ENCODE measurements at places on chromosomes 7 and 10.

DNA sequence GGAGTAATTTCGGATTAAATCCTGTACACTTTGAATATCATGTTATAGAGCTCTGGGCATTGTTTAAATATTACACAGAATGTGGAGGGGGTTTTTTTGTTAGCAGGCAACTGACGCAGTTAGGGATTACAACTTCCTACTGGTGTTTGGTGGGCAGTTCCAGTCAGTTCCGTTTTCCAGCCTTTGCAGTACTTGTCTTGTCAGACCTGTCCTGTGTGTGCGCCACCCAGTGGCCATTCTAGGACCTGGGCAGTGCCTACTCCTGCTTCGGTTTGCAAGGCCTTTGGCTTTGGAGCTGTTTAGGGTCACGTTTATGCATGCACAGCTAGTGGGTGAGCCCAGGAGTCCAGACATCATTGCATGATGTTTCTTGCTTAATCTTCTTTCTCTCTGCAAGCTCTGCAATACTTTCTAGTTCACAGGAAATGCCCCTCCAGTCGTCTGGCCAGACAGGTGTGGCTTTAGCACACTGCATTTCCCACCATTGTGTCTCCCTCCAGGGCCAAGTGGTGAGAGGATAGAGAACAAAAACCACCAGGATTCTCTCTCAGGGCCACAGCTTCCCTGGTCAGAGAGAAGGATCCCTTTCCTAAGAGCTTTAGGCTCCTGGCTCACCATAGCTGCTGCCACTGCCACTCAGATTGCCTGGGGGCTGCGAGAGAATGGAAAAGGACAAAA, 96.5 kb upstream of the TARP start:
- DNase-seq: peak; percentile 84

DNA sequence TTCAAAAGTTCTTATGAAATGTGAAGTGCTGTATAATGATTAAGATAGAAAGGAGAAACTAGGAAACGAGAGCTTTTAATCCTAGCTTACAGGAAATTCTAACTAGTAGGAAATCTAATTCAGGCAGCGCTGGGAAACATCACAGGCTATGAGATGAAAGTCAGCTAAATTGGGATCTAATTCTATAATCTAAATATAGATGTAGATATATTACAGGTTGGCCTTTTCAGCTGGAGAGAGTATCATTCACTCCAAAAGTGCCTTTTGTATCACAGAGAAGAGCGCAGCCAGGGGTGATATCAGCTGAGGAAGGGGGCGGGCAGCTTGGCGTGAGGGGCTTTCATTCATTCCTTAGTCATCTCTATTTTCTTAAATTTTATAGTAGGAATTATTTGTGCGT, 157.0 kb downstream of the CUX1 start:
- no peak for DNase-seq

DNA sequence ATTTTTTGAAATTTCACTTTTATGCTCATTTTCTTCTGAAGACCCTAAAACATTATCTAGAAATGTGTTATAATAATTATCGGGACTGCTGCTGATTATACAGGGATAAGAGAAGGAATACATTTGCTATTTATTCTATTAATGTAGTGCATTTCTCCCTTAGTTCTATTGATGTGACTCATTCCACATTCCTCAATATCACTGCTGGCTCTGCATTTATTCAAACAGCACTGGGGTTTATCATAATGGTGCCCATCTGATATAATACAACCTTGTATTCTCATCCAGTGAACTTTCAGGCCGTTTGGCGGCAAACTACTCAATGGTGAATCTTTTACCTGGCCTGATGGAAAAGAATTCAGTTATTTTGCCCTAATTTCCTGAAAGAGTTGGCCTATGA, 7.8 kb downstream of the KCND2 start:
- no peak for DNase-seq

- DNase-seq: no peak
These were observed 390.2 kb upstream of the COBL start for GRCh38 chr7:51706851-51707250.

DNA sequence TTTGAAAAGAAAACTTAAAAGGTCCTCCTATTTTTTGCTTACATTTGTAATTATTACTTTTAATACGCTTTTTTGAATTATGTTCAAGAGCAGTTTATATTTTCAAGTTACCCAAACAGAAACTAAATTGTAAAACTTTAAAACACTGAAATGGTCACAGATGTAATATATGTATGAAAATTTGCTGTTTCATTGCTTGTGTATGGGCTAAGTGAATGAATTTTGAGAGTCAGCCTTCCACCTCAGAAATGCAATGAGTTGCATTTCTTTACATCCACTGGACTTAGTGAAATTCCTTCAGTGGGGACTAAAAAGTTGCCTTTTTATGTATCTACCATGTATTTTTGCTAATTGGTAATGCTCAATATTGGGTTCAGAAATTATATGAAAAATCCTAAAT, 1.6 kb downstream of the VPS26A start:
- DNase-seq: peak; percentile 49

- DNase-seq: no peak
These were observed 62.9 kb upstream of the VKORC1L1 start for GRCh38 chr7:65809982-65810288.

- no peak for DNase-seq
These were observed 200.3 kb downstream of the PRPF18 start for GRCh38 chr10:13787015-13787421.

DNA sequence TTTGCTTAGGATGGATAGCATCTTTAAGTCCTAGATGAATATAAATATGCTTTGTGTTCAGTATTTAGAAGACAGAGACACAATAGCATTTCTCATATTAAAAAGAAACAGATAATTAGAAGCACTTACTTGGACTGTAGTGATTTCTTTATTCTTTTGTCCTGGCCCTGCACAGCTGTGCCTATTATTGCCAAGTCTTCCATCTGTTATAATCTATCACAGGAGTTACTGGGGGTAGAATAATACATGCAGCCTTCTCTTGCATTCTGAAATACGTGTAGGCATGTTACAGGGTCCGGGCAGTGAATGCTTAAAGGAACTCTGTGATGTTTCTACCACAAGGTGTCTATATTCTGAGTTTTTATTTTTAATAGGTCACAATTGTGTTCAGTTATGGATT, 461.5 kb upstream of the COBL start:
- no peak for DNase-seq

DNA sequence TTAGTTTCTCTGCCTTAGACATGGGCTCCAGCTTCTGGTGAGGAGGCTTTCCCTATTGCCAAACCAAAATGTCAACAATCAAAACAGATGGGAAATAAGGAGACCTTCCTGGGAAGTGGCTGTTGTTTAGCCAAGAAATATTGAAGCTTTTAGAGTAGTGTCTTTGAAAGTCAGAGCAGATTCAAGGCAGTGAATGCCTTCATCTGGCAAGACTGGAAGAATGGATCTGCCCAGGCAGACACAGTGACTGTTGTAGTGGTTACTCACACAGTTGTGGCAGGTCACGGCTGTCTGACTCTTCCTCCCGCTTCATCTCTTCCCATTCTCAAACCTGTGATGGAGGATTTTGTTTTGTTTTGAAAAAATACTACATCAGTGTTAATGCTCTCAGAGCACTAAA, 154.1 kb upstream of the ADO start:
- no peak for DNase-seq

DNA sequence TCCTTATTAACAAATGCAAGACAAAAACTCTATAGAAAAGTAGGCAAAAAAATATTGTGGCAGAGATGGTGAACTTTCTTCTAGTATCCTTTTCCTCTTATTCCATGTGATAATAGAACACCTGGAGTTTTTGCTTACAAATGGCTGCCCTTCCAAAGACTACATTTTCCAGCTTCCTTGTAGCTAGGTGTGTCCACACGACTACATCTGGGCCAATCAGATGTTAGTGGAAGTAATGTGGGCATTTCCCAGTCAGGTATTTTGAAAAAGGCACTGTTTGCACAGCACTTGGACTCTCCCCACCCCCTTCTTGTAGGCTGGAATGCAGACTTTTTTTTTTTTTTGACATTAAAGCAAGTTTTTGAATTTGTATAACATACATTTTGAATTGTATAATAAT, 105.5 kb upstream of the TBX20 start:
- DNase-seq: no peak

DNA sequence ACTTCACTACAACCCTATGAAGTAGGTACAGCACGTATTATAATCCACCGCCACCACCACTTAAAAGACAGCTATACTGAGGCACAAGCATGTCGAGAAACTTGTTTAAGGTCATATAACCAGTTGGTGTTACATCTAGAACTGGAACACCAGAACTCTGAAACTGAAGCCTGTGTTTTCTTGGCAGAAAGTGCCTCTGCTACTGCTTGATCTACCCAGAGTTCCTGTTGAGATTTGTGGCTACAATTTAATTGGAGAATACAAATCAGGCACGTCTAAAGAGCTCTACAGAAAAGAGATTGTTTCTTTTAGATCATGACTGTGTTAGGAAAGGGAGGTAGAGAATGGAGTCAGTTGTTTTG, 4.3 kb upstream of the ADD3 start:
- no peak for DNase-seq

- peak; percentile 43 for DNase-seq
These were observed 42.4 kb upstream of the NANOS1 start for GRCh38 chr10:118986815-118987790.

DNA sequence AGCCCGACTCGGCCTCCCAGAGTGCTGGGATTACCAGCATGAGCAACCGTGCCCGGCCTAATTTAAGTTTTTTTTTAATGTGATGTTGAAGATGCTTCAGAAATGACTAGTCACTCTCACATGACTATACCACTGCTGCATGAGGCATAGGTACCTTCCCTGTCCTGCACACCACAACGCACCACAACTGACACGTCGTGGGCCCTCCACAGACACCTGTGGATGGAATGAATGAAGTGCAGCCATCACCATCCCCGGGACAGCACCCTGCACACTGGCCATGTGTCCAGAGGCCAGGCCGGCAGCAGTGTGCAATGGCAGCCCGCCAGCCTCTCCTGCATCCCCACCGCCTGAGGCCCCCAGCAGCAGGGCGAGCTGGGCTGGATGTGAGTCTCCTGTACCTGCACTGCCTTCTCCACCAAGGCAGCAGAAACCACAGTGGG, 55.1 kb downstream of the VOPP1 start:
- DNase-seq: no peak

DNA sequence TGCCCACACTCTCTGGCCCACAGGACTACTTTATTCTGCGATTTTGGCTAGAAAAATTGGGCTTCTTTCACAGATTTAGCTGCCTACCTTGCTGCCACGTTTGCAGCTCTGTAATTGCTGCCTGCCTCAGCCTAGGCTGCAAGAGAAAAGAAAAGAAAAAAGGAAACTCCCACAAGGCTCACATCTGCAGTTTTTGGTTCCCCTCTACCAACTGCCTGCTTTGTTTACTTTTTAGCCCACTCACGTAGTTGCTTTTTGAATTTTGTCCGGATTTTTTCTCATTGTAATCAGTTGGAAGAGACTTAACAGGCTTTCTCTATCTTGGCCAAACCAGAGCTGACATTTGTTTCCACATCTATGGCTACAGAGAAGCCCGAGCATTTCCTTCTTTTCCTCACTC, 24.3 kb downstream of the SUN3 start:
- DNase-seq: no peak

DNA sequence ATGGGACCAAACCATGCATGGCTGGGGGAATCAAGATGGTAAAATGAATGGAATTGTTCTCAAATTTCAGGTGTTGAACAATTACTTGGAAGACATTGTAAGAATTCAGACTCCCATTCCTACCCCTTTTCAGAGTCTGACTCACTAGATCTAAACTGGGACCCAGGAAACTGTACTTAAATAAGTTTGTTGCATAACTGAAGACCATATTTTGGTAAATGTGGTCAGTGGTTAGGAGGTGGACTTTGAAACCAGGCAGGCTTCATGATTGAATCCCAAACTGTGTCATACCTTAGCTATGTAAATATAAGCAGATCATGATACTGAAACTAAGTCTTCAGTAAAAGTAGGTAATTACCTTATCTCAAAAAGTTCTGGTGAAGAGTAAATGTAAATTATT, 41.7 kb downstream of the ZWINT start:
- DNase-seq: peak; percentile 46

DNA sequence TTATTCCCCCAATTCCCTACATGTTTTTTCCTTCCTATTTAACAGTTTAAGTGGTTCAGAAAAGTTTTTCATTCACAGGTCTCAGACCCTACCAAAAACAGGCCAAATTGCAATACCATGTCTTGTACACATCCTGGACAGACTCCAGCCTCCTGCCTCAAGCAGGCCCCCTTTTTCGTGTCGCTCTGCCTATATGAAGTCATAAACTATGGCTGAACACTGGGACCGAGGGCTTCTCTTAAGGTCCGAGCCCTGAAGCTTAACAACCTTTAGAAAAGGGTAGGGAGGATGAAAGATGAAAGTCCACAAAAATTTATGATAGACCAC, 1.4 kb downstream of the FBXW4 start:
- peak; percentile 86 for DNase-seq

DNA sequence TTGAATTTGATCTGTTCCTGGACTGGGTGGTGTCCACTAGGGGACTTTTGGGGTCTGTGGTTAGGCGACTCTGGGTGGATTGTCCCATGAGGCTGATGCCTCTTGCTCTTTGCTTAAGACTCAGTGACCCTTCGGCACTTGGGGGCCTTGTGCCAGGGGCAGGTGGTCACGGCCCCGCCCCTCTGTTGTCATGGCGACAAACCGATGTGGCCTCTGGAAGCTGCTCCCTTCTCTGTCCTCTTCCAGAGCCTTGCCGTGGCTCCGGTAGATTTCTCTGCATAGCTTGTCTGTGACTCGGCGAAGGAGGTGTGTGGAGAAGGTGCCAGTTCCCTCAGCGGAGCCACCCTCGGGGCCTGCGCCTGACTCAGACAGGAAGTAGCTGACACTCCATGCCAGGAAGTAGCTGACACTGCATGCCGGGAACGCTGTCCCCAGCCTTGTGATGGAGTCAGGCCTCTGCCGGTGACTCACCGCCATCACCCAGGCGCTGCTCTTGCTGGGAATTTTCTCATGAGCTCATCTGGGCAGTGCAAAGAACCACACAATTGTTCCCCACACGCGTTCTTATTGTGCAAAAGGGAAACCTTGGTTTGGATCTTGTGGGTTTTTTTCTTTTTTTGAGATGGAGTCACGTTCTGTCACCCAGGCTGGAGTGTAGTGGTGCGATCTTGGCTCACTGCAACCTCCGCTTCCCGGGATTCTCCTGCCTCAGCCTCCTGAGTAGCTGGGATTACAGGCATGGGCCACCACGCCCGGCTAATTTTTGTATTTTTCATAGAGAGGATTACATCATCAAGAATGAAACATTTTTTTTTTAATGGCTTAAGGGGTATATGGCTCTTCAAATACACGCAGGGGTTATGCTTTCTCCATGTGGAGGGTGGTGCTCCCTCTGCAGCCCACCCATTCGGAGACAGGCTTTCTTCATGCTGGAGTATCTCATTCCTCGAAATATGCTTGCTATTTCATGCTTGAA, 72.6 kb downstream of the PFKFB3 start:
- DNase-seq: peak; percentile 5

DNA sequence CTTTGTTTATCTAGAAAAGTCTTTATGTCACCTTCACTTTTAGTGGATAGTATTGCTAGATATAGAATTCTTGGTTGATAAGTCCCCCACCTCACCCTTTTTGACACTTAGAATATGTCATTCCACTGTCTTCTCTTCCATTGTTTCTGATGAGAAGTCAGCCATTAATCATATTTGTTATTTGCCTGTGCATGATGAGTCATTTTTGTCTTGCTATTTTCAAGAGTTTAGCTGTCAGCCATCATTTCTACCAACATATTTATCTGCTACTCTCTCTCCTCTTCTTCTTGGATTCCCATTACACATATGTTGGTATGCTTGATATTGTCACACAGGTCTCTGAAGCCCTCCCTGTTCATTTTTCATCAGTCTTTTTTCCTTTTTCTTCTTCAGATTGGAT, 160.8 kb upstream of the TCF7L2 start:
- DNase-seq: no peak

GRCh38 chr10:32771217-32771616, 186.8 kb downstream of the ITGB1 start:
- no peak for DNase-seq

- no peak for DNase-seq
These were observed 9.0 kb downstream of the FAS start for GRCh38 chr10:88999625-89000024.

Data from OCI-M1 (cell line).